ENCODE measurements at places on chromosomes 3 and 15.

- DNase-seq, result no peak
These were observed 16.3 kb upstream of the ATP10A start for GRCh38 chr15:25879438-25879837.

GRCh38 chr15:66047321-66048024 lies 178.2 kb downstream of the RAB11A start:
- DNase-seq, result no peak

- peak; percentile 80 for DNase-seq
These were observed 4.2 kb upstream of the PLOD2 start for GRCh38 chr3:146164971-146165769.

DNA sequence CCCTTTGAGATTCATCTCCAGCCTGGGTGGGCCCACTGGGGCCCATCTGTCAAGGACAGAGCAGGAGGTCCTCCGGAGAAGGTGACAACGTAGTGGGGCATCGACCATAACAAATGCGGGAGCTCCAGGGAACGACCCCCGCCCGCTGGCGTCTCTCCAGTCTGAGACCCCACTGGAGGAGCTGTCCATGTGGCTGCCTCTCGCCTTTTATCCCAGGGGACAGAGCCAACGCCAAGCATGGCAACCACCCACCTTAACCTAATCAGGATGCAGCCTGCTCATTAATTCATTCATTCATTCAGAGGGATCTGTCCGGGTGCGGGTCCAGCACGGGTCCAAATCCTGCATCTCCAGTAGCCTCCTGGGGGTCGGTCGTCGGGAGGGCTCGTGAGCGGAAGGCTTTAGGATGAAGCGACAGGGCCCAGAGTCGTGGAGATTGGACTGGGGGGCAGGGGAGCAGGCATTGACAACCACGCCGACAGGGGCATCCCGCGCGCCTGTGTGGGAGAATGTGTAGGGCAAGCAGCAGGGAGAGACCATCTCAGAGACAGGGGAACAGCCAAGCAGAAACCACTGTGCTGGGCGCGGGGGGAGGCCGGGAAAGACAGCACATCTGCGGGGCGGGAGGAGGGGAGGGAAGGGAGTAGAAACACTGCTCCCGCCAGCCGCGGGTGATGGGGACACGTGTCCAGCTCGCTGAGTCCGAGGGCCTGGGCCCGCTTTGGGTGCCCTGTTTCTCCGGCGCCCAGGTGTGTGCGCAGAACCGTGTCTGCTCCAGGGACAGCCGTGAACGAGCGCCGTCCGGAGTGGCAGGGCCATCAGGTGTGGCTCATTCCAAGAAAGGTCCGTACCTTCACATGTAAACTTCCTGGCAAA lies 1.9 kb downstream of the PIGZ start:
- peak; percentile 35 for DNase-seq

- DNase-seq, result no peak
These were observed 13.1 kb downstream of the PEAK1 start for GRCh38 chr15:77406846-77407245.

- DNase-seq, result no peak
These were observed 180.7 kb upstream of the GRM7 start for GRCh38 chr3:6680119-6680806.

DNA sequence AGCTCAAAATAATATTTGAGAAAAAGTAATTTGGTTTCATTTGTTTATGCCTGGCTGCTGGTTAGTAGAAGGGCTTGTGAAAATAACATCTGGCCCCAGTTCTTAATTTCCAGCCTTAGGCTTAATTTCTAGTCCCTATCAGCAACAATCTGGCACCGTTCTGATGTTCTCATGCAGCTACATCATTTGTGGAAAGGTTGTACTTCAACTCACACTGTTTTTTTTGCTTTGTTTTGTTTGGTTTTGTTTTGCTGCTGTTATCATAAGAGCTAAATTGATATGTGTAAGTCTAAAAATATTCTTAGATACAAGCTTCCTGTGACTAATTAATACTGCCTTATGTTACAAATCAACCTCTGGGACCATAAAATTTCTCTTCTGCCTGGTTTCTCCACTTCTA lies 8.9 kb downstream of the CPA3 start:
- no peak for DNase-seq

Measured in fibroblast of upper back skin (primary cell).